ENCODE measurements at places on chromosomes 16 and 17.

GRCh38 chr17:27244491-27245223 lies 49.3 kb upstream of the WSB1 start:
- DNase-seq: peak; percentile 85

- DNase-seq: no peak
These were observed 1.3 kb downstream of the PLCG2 start for GRCh38 chr16:81780350-81780749.

- DNase-seq: no peak
These were observed 5.3 kb upstream of the RPRML start for GRCh38 chr17:46984341-46984740.

- no peak for DNase-seq
These were observed 2.3 kb upstream of the ACTG1 start for GRCh38 chr17:81514739-81515529.

DNA sequence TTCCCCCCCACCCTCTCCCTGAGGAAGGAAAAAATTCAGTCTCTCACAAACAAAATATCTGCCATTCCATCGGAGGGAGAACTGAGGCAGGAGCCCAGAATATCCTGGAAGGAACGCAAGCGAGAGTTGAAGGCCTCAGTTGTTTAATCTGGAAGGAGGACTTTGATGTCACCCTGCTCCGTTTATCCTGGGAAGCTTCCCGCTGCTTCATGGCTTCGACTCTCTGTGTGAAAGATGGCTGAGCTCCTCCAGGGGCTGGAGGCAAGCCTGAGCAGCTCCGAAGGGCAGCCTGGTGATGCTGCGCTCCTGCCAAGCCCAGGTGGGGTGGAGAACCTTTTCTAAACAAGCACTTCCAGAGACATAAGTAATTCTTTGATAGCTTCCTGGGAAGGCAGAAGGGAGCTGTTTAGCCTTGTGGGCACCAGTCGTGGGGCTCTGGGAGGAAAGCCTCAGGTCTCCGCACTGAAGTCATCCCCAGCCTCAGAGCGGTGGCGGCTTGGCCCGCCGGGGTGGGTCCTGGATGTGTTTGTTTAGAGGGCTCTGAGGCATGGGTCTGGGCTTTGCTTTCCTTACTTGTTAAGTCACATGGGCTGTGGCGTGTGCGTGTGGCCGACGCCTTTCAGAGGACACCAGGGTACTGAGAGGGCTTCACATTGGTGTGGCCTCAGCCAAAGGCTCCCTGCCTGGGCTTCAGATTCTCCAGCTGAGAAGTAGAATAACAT lies 7.9 kb downstream of the NKD1 start:
- DNase-seq: no peak

GRCh38 chr16:11405331-11406176 lies 60.3 kb downstream of the RMI2 start:
- no peak for DNase-seq

GRCh38 chr17:70896843-70897242 lies 727.5 kb downstream of the KCNJ2 start:
- DNase-seq: peak; percentile 5

DNA sequence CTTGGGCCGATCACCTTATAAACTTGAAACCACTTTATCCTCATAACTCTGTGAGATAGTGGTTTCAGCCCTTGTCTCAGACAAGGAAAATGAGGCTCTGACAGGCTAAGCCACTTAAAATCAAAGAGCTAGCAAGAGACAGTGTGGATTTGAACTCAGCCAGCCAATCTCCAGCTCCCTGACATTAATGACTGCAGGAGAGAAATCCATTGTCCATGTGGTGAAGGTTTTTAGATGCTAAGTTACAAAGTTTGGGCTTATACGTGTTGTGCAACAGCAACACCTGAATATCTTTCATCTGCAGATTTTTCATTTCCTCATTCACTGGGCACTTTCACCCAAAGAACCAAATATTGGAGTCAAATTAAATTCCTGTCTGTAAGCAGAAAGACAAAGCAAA lies 501.3 kb downstream of the GRIN2A start:
- no peak for DNase-seq

- DNase-seq: no peak
These were observed 74.6 kb downstream of the SOCS1 start for GRCh38 chr16:11181242-11181898.

DNA sequence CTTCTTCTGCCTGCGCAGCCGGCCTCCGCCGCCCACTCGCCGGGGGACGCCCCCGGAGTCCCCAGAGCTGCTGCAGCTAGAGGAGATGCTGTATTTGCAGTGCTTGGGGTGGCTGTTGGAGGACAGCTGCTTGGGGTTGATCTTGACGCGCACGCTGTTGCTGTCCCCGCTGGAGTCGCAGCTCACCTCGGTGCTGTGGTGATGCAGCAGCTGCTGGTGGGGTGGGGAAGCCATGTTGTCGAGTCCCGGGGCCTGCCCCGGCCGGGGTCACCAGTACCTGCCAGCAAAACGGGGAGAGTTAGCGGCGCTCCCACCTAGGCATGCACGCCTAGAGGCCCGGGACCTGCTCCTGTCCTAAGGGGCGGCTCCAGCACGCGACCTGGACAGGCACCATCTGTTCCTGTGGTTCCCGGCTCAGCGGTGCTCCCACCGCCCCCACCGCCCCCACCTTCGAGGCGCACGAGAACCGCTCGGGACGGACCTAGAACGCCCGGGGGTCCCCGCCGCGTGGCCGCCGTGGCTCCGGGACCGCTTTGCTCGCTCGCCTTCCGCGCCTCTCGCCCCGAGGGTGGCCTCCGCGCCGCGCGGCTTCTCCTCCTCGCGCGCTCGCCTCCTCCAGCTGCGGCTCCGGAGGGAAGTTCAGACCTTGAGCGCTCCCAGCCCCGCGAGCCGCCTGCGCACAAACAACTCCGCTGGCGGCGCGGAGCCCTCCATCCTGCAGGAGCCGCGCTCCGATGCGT lies 863 bp downstream of the ADCY9 start:
- DNase-seq: no peak

DNA sequence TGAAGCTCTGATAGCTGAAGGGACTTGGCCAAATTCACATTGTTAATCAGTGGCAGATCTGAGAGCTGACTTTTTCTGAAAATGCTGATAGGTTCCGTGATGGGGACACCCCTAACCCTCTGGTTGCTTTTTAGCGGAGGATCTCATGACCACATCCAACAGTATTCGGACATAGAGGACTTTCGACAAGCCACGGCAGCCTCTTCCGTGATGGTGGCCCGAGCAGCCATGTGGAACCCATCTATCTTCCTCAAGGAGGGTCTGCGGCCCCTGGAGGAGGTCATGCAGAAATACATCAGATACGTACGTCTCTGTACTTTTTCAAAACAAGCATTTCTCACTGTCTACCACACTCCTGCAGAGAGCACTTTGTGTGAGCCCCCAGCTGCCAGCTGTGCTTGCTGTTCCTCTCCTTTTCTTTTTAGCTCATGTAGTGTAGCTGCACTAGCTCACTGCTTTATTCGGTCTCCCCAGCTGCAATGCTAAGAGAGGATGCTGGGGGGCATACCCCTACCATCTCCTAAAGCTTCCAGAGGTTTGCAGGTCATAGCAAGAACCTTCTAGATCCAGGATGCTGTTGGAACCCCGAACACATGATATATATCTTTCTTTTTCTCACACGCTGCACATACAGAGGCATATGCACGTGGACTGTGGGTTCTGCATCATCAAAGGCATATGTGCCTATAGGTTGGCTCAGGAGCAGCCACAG lies 14.2 kb upstream of the NFATC3 start:
- DNase-seq: no peak

GRCh38 chr16:83031524-83031923 lies 404.8 kb downstream of the CDH13 start:
- no peak for DNase-seq

Measured in HS-5 (cell line).